Stimulated activated CD8-positive, alpha-beta memory T cell treated with anti-CD3 and anti-CD28 coated beads, Interleukin-7, amount 100 ng/mL, for 4 hours (primary cell): ENCODE measurements at places on chromosomes 6 and 20.

DNA sequence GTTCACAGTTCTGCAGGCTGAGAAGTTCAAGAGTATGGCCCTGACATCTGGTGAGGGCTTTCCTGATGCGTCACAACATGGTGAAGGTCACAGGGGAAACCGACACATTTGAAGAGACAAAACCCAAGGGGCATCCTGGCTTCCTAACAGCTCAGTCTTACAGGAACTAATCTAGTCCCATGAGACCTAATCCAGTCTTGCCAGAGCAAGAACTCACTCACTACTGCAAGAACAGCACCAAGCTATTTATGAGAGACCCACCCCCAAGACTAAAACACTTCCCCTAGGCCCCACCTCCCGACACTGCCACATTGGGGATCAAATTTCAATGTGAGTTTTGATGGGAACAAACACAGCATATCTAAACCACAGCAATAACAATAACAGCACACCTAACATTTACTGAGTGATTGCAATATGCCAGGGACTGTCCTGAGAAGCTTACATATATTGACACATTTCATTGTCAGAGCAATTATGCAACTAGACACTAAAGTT is 46.6 kb downstream of the TPBG start:
- DNase-seq = no peak

DNA sequence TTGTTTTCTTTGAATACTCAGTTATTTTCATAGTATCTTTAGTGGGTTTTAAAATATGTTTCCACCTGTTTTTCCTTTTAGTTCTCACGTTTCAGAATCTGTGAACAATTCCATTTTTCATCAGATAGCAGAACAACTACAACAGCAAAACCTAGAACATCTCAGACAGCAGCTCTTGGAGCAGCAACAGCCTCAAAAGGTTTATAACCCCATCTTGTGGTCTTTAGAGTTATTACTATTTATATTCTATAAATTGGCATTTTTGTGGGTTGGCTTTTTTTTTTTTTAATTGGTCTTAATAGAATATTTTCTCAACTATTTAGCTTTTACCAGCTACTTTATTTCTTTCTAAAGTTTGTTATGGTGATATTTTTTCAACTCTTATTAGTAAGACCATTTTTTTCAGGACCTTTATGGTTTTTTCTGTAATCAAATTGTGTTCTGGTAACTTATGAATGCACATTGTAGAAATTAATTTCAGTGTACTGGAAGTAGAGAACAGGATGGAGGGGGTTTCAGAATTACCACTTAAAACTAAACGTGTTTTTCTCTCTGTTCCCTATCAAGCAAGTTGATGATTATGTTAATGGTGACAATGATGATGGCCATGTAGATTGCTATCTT is 72.2 kb downstream of the SCAF8 start:
- DNase-seq = no peak

DNA sequence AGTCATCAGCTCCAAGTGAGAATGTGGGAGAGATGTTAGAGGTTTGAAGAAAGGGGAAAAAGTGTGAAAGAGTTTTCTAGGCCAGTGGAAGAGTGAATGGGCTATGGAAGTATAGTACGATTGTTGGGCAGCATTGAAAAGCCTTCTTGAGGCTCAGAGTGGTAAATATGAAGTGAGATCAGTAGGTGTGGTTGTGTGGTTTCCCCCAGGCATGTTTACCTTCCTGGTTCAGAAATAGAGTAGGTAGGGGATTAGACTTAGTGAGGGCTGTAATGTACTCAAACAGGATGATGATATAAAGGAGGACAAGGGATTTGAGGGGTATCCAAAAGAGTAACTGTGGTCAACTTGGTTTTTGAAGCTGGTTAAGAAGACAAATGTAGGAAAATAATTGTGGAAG is 3.7 kb downstream of the MLIP start:
- no peak for DNase-seq

GRCh38 chr20:4027590-4028265 is 12.4 kb upstream of the RNF24 start:
- DNase-seq = no peak

- DNase-seq = no peak
Observed at GRCh38 chr6:11128608-11129007, 17.1 kb upstream of the ERVFRD-1 start.

DNA sequence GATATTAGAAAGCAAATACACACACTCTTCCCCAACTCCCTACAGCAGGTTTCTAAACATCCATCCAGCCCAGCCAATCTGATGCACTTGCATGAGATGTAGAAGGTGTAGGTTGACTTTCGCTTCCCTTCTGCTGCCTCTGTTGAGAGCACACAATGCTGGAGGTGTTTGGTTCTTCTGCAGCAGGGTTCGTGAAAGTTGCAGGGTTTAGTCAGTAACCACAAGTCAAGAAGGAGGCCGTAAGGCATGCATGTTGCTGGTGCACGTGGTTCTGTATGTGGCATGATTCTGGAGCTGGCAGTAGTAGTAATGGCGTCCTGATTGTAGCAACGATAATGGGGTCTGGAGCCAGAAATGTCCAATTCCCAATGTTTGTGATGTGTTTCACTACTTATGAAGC is 53.0 kb downstream of the DEK start:
- DNase-seq = no peak

GRCh38 chr6:143745166-143746133 is 67.7 kb downstream of the PHACTR2 start:
- no peak for DNase-seq

DNA sequence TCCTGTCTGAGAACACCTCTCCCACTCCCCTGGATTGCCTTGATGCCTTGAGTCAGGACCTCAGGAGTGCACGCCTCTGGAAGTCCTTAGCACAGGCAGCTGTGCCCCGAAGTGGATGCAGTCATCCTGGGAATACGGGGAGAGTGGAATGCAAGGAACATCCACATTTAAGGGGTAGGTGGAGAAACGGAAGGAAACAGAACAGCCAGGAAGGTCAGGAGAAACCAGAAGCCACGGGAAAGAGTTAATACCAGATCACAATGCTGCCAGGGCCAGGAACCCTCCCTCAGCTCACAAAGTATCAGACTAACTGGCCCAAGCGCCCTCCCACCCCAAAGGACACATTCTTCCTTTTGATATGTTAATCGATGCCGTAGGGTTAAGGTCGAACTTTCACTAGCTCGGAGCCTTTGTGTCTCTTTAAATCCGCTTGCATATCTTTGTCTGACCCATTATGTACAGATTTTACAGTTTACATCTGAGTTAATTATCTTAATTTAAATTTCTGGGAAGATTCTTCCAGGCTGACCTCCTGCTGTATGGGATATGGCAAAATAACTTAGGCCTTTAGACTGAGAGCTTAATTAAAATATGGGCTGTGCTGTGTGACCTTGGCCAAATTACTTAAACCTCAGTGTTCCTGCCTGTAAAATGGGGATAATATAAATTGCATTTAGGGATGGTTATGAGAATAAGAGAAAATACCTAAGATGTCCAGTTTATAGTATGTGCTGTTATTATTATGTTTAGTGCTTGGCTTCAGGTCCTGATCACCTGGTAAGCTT is 24.0 kb upstream of the CCND3 start:
- no peak for DNase-seq

DNA sequence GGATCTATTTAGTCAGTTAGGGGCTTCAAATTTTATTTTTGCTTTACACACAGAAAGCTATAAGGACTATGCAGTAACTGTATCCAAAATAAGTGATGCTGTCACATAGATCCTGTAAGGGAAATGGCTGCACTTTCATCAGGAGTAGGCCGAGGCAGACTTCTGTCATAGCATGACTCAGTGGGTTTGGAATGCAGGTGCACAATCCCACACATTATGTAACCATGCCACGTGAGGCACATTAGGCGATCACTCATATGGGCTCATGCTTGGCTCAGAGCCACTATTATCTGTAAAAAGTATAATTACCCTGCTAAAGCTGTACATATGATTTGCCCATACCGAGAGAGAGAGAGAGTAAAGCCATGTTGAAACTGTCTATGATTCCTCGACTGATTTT is 1189.4 kb upstream of the EYS start:
- DNase-seq = no peak

- no peak for DNase-seq
Observed at GRCh38 chr6:113909224-113909856, 52.2 kb downstream of the MARCKS start.

DNA sequence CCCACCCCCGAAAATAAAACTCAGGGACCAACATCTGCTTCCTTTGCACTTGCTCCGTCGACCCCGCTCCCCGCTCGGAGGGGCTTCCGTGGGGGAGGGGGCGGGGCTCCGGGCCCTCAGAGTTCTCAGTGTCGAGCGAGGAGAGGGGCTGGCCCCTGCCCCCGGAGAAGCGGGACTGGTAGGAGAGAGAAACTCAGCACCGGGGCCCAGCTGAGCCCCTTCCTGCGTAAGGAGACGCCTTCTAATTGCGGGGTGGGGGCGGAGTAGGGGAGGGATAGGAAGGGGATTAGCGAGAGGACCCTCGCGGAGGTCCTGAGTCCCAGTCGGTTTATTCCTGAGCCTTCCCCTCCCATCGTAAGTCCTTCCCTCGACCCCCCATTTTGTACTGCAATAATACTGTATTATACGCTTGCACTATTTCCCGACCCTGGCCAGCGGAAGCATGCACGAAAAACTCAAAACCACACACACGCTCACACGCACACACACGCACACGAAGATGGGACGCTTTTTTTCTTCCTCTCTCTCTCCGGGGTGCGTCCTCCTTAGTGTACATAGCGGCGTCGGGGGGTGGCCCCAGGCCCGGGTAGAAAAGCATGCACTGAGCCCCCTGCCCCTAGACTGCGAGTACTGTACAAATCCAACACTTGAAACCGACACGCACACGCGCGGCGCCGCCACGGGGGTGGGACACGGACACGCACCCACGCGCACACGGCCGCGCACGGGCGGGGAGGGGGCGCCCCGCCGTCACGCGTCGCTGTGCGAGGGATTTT is 22.1 kb upstream of the SLC22A7 start:
- DNase-seq = no peak

GRCh38 chr20:16014436-16014835 is 558.8 kb downstream of the KIF16B start:
- no peak for DNase-seq

DNA sequence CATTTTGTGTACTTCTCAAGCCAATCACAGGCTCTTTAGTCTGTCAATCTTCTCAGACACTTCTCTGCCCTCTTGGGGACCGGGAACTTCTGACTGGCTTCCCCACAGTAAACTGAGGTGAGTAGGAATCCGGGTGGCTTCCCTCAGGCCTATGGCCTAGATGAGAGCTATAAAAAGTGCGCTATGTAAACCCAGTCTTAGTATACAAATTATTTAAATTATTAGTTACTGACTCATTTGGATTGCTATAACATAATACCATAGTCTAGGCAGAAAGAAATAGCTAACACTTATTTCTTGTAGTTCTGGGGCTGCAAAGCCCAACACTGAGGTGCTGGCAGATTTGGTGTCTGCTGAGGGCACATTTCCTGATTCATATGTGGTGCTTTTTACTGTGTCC is 109.2 kb upstream of the MCHR2 start:
- DNase-seq = no peak

GRCh38 chr6:107576852-107577251 is 86.9 kb downstream of the SOBP start:
- DNase-seq = no peak

DNA sequence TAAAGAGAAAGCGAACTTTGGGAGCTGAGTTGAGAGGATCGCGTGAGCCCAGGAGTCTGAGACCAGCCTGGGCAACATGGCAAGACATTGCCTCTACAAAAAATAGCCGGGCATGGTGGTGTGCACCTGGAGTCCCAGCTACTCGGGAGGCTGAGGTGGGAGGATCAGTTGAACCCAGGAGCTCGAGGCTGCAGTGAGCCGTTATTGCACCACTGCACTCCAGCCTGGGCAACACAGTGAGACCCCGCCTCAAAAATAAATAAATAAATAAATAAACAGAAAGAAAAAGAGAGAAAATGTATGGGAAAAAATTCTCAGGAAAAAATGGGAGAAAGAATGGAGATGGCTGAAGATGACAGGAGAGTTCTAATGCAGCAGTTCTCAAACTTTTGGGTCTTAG is 2.5 kb downstream of the C20orf202 start:
- DNase-seq = no peak

- DNase-seq = no peak
Observed at GRCh38 chr6:30937265-30937664, 3.5 kb upstream of the MUCL3 start.

DNA sequence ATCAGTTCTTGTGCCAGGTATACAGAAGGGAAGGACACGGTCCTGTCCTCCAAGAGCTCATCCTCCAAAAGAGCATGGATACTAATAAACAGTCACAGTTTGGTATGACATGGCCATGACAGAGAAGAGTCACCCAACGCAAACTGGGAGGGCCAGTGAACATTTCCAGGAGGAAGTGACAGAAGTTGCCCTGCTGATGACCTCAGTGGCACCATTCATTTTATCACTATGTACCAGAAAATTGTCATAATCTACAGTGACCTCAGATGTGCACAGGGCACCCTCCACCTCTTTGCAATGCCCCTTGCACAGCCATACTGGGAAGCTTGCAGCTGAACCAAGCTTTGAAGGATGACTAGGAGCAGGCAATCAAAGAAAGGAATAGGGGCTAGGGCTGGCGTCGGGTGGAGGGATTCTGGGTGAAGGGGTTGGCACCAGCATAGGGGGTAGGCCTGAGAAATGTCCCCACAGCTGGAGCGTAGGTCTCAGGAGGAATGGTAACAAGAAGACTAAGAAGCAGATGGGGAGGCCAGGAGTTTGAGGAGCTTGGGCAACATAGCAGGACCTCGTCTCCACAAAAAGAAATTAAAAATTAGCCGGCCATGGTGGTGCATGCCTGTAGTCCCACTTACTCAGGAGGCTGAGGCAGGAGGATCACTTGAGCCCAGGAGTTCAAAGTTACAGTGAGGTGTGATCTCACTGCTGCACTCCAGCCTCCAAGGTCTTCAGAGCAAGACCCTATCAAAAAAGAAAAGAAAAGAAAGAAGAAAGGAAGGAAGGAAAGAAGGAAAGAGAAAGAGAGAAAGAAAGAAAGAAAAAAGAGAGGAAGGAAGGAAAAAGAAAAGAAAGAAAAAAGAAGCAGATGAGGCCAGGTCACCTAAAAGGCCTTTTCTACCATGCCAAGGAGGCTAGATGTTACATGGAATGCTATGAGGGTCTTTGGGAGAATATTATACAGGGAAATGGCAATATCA is 65.3 kb upstream of the SNX9 start:
- no peak for DNase-seq

- DNase-seq = no peak
Observed at GRCh38 chr6:43759136-43759906, 10.7 kb upstream of the VEGFA start.

DNA sequence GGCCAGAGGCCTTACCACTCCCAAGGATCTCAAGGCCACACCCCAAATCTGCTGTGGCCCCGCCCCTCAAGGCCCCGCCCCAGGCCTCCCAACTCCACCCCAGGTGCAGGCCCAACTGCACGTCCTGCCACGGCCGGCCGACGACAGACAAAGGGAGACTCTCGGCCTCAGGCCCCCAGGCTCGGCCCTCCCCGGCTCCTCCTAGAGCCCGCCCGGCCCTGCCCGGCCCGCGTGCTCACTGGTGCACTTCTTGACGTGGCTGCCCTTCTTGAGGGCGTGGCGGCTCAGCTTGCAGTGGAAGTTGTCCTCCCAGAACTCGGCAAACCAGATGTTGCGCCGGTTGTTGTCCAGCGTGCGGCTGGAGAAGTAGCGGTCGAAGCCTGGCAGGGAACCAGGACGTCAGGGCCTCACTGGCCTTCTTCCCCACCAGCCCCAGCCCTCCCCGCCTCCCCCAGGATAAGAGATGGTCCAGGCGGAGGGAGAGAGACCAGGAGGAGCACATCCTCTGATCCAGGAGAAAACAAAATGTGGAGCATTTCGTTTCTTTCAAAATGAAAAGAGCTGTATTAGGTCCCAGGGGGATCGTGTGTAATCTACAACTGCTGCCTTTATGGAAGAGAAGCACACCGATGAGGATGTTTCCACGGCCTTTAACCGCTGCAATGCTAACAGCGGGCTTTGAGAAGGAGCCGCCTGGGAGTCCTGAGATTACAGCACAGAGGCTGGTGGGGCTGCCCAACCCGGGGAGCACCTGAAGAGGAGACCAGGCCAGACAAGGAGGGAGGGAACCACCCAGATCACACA is 89.4 kb downstream of the GRM4 start:
- no peak for DNase-seq
